ENCODE measurements at places on chromosomes 1 and 21.
A peak's percentile ranks its signal among the peaks of the same experiment; 100 is the strongest.

DNA sequence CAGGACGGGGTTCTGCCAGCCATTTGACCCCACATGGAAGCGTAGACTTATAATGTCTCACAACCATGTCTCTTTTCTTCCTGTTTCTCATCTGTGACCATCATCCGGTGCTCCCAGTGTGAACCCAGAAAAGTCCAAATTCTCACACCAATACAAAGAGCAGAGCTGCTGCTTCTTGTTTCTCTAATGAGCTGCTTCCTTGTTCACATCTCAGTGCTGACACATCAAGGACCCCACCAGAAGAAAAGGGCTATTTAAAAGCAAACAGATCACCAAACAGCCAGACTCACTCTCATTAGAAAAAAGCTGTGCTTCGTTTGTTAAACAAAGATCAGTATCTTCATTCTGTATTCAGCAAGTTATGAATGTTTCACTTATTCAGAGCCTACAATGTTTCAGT lies 835 bp upstream of the LCE1D start:
- no peak for DNase-seq

- DNase-seq, result no peak
These were observed 34.2 kb downstream of the ZNF496 start for GRCh38 chr1:247297263-247298123.

GRCh38 chr1:60367532-60367931 lies 294.0 kb upstream of the C1orf87 start:
- no peak for DNase-seq

- DNase-seq, result no peak
These were observed at the start of gene ARHGEF2 for GRCh38 chr1:155978325-155978972. TSS of gene ARHGEF2 (minus strand) at chr1:155978547. CDS start at chr1:155978427, 120 bp downstream.

DNA sequence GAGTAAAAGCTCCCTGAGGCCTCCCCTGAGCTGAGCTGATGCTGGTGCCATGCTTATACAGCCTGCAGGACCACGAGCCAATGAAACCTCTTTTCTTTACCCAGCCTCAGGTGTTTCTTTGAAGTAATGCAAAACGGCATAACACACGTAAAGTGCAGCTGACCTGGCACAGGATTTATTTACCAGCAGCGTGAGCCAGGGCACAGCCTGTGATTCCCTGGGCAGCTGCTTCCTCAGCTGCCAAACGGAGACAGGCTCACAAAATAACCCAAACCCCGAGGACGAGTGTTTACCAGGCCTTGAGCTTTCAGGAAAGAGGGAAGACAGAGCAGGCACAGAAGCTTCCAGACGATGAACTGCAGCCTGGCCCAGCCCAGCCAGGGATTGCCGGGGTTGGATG lies 120.6 kb upstream of the ARHGEF16 start:
- no peak for DNase-seq

DNA sequence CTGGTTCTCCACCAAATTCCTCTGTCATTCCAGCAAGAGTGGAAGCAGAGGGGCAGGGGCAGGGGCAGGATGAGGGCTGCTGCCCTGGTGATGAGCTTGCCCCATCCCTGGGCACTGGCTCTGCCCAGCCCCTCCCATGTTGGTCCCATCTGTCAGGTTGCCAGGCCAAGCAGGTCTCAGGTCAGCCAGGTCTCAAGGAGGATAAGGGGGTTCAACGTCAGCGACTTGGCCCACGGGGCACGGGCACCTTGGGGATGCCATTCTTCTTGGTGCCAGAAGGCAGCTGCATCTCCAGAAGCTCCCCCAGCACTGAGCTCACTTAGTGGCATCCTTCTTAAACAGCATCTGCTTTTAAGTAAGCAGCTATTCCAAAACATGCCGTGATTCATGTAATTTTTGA lies 133.1 kb downstream of the AJAP1 start:
- DNase-seq, result no peak

DNA sequence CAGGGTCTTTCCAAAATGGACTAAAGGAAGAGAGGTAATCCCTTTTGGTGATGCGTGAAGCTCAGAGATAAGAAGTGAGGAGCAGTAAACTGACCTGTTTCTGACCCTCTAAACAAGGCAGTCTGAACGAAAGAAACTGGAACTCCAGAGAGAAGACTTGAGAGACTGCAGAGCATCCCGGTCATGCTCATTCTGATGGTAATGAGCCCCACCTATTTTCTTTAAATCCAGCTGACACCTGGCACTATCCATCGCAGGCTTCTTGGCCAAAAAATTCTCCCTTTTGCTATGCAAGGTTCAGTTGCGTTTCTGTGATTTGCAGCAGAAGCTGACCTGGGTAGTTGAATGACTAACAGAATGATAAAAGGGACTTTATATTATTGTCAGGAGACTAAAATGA lies 105.9 kb upstream of the KCNK2 start:
- DNase-seq, result no peak

DNA sequence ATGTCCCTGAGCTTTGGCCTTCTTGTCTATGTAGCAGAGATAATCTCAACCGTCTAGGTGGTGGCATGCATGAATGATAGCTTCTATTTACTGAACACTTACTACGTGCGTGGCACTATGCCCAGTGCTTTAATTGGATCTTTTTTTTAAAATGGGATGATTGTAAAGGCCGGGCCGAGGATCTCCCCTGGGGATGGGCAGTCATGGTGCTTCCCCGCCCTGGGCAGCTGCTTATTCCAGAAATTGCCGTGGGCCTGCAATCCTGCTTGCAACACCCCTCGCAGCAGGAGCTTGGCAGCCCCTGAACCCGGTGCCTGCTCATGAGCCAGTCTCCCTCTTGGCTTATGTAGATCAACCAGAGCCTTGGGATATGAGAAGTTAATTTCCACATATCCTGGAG lies 360.7 kb downstream of the CAMTA1 start:
- DNase-seq, result no peak

GRCh38 chr1:115377411-115377810 lies 39.4 kb upstream of the NGF start:
- no peak for DNase-seq

DNA sequence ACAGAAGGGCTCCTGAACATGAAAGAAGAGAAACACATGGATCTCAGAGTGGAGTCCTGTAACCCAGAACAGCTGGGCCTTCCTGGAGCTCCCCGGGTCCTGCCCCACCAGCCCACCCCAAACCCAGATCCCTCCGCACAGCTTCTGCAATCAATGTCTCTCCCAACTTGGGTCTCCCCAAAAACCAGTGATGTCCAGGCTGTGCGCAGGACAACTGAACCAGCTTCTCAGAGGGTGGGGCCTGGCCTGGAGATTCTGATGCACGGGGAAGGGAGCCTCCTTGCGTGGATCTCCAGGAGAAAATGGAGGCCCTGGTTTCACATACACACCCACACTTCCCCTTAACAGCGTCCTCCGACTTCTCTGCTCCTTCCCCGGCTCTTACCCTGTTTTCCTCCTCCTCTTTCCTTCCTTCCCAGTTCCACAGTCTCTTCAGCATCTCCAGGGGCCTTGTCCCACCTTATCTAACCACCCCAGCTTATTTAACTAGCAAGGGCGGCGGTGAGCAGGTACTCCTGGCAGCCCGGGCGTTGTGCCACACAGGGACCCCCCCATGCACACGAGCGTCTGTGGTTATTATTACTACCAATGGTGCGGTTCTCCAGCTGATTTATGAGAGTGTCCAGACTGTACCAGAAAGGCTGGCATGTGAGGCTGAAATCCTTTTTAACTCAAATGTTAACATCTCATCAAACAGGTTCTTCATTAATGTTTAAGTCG lies 11.2 kb upstream of the MX2 start:
- no peak for DNase-seq

GRCh38 chr1:163038928-163039706 lies 30.0 kb upstream of the RGS4 start:
- DNase-seq, result no peak

DNA sequence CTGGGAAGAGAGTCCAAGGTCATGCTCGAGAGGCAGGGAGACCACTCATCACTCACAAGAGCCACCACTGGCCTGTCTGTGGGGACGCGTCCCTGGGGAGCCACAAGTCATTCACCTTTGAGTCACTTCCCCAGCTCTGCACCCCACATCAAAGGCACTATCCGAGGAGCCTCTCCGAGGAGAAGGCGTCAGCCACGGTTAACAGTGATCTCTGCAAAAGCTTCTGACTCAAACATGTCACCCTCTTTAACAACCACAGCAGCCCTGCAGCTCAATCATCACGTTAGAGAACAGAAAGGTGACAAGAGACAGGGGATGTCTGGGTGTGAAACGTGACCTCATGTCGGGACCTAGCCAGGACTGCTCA lies 9.0 kb downstream of the LRRC47 start:
- no peak for DNase-seq

GRCh38 chr1:244603498-244603897 lies 49.4 kb upstream of the DESI2 start:
- peak; percentile 49 for DNase-seq

DNA sequence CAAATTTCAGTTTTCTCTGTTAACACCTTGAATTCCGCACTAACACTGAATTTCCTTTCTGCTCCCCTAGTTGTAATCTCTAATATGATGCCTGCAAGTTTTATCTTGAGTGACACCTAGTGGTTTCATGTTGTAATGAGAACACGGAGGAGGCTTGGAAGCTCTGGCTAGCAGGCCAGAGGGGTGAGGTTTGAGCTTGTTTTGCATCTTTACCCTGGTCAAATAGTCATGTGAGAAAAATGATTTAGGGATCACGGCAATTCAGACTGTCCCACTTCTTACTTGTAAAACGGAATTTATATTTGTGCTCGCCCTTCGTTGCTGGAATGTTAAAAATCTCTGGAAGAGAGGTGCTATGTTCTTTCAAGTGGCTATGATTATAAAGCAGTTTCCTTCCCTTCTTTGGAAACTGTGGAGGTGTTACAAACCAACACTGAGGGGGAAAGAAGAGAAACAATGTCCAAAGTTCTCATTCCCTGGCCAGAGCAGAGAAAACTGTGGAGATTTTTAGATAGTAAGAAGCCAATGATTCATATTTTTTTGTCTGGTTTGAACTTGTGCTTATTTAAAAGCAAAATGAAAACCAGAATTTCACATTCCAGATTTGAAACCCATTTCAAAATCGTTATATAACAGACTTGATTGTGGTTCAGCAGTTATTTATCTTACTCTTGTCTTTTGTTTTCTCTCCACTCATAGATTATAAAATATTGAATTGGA lies 5.3 kb upstream of the MROH9 start:
- peak; percentile 53 for DNase-seq

GRCh38 chr1:168405906-168406549 lies 125.4 kb downstream of the TBX19 start:
- DNase-seq, result no peak

DNA sequence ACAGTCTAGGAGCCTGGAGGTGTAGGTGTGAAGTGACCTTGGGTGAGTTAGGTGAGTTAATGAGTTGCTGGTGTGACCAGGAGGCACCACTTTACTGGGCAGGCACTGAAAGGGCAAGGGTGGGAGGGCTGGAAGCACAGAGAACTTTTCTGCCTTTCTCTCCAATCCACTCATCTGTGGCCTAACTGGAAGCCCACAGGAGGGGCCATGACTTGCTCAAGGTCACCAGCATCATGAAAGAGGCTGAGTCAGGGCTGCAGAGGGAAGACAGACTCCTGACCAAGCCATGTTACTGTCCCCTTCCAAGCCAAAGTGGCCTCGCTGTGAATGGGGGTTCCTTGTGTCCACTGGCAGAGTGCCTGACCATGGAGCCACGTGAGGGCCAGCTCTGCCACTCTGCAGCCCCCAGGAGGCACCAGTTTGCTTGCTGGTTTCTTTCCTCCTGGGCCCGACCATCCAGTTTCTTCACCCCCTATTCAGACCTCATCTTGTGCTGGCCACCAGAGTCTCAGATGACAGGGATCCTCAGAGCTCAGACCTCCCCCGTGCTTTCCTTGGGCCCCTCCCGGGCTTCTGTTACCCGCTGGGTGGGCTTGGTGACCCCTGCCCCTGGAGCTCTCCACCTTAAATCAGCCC lies 4.3 kb upstream of the BSND start:
- DNase-seq, result peak; percentile 48

DNA sequence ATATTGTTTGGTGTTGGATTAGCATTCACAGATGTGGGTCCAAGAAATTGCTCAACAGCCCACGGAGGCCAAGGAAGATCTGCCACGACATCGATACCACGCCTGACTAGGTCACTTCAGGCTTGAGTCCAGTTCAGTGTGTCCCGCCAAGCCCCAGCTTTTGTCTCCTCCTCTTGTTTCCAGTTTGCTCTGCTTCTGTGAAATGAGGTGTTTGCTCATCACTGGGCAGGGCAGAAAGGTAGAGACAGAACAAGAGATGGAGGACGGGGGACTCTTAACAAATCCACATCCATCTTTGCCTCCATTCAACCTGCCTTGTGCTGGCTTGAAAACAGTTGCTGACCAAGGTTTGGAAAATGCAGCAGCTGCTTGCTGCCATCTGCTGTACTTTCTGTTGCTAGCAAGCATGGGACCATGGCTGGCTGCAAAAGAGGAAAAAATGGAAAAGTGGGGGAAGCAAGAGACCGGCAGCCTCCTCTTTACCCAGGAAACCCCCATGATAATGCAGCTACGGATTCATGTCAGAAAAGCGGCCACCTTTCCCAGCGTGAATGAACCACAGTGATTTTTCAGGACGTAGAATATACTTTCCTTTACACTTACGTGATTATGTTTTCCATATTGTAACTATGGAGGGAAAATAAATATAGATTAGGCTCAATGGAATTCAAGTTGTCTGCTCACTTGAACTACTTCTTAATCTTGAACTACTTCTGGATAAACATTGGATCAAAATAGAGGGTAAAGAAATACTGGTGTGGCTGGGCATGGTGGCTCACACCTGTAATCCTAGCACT lies 80.2 kb upstream of the GREM2 start:
- DNase-seq, result peak; percentile 2

- DNase-seq, result peak; percentile 71
These were observed 61.6 kb downstream of the KIF14 start for GRCh38 chr1:200558866-200559459.

- no peak for DNase-seq
These were observed 30.8 kb downstream of the TNNI3K start for GRCh38 chr1:74266001-74266400.

- peak; percentile 82 for DNase-seq
These were observed 32.1 kb upstream of the KCNE1 start for GRCh38 chr21:34544032-34544496.

DNA sequence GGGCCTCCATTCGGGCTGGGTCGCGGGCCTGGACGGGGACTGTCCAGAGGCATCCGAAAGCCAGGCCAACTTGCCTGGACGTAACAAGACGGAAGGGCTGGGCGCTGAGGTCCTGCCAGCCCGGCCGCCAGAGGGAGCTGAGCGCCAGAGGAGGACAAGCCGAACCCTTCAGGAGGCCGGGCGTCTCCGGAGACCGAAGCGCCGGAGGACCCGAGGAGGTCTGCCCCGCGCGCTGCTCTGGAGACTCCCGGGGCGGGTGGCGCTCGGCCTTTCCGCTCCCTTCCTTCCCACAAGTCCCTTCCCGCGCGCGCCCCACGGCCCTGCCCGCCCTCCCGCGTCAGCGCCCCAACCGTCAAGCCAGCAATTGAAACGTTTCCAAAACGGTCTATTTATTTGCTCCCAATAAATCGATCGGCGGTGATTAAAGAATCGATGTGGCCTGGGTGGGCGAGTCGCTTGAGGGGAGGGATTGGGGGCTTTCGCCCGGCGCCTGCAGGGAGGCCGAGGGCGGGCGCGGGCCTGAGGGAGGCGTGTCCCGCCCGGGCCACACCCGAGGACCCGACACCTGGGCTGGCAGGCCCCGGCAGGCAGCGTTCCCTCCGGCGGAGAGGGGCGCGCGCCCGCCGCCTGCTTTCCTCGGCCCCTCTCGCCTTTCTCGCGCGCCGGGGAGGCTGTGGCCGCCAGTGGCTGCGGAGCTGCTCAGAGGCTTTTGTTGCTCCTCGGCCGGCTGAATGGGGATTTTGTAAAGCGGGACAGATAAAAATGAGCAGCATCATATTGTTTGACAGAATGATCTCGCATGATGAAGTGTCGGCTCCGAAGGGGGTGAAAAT lies 5.2 kb upstream of the FOXD3 start:
- DNase-seq, result peak; percentile 17

All from renal cortical epithelial cell (primary cell).